ENCODE measurements at places on chromosomes 6 and 20.

GRCh38 chr6:108203189-108204112, 37.6 kb downstream of the NR2E1 start:
- no peak for DNase-seq

- no peak for DNase-seq
These were observed 199.4 kb upstream of the ARID1B start for GRCh38 chr6:156577749-156578148.

- DNase-seq: no peak
These were observed 141.8 kb downstream of the SIM1 start for GRCh38 chr6:100322886-100323285.

DNA sequence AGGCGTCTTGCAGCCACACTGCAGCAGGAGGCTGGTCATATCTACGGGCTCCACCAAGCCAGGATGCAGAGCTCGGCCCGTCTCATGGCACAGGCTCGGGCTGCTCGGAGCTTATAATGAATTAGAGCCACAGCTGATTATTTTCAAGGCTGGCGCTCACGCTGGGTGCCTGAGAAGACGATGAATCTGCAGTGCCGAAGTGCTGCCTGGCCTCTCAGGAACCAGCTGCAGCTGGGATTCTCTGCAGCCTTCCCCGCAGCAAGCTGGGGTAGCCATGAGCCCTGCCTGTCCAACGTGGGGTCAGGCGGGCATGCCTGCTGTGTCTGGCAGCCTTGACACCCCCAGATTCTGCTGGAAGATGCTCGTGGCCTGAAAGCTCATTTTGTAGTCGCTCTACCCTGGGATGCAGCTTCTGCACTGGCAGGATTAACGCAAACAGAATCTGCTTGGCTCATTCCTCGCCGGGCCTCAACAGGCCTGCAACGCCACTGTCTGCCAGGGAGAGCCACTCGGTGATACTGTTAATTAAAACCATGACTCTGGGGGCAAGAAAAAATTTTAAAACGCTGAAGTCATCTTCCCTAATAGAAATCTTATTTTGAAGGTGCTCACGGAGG, 104.3 kb downstream of the CDH26 start:
- no peak for DNase-seq

GRCh38 chr6:132395015-132395597, 6.2 kb downstream of the MOXD1 start:
- no peak for DNase-seq

GRCh38 chr6:120447605-120448004, 886.7 kb downstream of the TBC1D32 start:
- no peak for DNase-seq

GRCh38 chr20:59071216-59071615, 28.6 kb upstream of the PRELID3B start:
- no peak for DNase-seq

GRCh38 chr20:54668271-54669039, 193.1 kb downstream of the DOK5 start:
- DNase-seq: no peak

DNA sequence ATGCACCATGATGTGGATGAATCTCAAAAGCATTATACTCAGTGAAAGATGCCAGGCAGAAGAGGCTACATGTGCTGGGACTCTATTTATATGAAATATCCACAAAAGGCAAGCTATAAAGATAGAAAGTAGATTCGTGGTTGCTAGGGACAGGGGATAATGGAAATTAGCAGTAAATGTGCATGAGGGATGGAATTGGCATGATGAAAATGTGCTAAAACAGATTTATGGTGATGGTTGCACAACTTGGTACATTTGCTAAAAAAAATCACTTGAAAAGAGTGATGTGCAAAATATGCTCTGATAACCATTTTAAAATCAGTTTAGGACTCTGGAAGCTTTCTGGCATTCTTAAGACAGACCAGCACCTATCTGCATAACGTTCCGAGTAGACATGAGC, 61.6 kb downstream of the ALDH8A1 start:
- no peak for DNase-seq

GRCh38 chr20:34744847-34745246, 40.7 kb downstream of the TP53INP2 start:
- no peak for DNase-seq

- DNase-seq: no peak
These were observed 236.9 kb downstream of the BCAS1 start for GRCh38 chr20:53833333-53834061.

DNA sequence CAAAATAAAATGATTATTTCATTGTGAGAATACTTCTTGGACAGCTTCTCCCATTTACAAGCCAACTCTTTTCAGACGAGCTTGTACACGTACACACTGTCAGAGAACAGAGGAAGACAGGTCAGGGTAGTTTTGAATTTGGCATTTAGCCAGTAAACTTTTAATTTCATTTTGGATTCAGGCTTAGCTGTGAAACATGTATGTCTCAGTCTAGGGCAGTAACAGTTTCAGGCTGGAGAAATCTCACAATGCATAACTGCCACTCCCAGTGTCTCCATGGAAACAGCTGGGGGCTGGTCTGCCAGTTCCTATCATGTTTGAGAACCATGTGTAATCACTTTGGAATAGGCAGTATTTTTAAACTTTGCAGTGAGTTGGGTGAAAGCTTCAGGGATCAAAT, 22.0 kb upstream of the QKI start:
- no peak for DNase-seq

DNA sequence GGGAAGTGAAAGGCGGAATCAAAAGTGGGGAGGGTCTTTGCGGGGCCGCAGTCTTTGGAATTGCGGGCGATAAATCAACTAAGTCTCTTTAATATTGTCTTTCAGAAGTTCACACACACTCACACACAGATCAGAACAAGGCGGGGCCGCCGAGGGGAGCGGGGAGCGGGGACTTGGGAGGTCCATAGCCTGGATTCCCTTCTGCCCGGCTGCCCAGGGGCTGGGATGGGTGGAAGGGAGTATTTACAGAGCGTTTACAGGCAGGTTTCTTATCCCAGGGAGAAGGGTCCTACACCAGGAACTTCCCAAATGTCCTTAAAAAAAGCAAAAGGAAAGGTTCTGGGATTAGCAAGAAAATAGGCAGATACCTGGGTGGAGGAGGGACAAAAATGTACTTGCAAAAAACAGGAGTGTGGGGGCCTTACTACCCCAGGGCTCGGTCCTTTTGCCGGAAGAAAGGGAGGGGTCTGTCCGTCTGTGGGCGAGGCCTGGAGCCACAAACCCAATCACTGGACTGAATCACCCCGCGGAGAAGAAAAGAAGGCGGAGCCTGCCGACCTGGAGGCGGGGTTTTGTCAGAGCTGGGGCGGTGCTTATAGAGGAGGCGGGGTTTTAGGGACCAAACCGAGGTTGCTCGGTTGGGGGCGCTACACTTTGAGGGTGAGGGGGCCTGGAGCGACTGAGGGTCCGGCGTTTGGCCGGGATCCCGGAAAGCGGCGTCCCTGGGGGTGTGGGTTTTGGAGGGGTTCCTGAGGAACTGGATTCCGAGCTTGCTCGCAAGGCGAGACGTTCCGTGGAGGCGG, 3.2 kb downstream of the PRRT1 start:
- DNase-seq: peak; percentile 47

DNA sequence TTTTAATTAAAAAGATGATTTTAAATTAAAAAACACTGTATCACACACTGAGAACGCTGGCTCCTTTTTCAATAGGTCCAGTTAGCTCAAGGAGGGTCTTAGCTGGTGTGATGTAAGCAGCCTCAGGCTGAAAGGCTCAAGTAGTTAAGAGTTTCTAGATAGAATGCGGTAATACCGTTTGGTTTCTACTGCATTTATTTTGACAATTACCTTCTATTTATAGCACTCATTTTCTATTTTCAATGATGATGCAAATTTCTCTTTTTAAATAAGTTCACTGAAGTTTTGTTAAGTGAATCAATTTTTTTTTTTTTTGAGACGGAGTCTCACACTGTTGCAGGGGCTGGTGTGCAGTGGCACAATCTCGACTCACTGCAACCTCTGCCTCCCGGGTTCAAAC, 87.1 kb downstream of the PREX1 start:
- DNase-seq: no peak

DNA sequence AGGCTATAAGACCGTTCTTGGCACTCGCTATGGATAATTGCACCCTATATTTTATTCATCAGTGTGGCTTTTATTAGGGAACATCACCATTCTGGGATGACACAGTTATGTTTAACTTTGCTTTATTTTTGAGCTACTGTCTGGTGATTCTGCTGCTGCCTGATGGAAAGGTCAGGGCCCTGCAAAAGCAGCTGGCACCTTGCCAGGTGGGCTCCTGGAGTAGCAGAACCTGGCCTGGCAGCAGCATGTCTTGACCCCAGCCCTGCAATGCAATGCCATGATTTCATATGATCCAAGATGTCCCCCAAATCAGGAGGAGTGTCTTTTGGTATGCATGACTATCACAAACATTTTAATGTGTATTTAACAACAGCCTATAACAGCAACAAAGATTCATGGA, 228.4 kb upstream of the RSPO3 start:
- no peak for DNase-seq

DNA sequence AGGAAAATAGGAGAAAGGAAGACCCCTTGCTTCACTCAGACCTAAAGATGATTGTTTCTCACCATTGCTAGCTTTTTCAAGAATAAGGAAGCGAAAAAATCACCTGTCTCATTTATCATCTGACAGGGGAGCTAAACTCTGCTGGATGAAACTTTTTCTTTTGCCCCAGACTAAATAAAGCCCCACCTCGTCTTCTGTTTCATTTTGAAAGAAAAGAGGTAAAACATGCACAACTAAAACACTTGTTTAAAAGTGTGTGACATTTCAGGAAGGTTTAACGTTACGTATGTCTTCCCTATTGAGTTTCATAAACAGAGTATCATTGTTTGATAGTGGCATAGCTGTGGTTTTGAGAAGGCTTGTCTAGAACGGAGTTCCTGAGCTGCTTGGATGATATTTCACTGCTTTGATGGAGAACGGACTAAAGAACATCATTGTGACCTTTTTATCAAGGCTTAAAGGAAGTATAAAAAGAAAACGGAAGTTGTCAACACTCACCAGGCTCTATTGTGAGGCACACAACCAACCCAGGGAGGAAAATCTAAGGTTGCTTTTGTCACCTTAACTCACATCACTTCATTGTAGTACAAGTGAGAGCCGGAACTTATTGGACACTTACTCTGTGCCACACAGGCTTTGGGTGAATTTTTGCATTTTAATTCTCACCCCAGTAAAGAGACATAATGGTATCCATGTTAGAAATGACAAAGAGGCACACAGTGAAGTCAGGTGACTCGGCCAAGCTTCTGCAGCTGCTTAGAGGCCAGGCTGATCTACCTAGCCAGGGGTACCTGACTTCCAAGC, 29.5 kb downstream of the TSHZ2 start:
- no peak for DNase-seq

DNA sequence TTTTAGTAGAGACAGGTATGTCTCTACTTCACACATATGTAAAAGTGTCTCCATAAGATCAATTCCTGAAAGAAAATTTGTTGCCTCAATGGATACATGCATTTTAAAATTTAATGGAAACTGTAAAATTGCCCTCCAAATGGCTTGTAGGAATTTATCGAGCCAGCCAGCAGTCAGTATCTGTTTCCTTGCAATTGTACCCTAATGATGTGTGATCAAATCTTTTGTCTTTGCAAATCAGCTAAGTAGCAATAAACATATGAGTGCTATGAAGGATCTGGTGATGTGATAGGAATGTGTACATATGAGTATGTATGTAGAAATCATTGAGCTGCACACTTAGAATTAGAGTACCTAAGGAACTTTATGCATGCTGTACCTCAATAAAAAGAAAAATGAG, 253.0 kb downstream of the MAFB start:
- DNase-seq: no peak

DNA sequence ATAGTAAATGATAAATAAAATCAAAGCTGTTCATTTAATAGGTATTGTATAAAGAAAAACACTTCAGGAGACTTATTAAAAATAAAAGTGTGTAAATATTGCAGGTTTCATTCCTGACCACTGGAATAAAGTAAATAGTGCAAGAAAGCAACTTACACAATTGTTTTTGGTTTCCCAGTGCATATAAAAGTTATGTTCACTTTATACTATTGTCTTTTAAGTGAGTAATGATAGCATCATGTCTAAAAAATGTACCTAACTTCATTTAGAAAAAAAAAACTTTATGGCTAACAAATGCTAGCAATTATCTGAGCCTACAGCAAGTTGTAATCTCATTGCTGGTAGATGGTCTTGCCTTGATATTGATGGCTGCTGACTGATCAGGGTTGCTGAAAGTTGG, 726.6 kb upstream of the POU3F2 start:
- DNase-seq: no peak

DNA sequence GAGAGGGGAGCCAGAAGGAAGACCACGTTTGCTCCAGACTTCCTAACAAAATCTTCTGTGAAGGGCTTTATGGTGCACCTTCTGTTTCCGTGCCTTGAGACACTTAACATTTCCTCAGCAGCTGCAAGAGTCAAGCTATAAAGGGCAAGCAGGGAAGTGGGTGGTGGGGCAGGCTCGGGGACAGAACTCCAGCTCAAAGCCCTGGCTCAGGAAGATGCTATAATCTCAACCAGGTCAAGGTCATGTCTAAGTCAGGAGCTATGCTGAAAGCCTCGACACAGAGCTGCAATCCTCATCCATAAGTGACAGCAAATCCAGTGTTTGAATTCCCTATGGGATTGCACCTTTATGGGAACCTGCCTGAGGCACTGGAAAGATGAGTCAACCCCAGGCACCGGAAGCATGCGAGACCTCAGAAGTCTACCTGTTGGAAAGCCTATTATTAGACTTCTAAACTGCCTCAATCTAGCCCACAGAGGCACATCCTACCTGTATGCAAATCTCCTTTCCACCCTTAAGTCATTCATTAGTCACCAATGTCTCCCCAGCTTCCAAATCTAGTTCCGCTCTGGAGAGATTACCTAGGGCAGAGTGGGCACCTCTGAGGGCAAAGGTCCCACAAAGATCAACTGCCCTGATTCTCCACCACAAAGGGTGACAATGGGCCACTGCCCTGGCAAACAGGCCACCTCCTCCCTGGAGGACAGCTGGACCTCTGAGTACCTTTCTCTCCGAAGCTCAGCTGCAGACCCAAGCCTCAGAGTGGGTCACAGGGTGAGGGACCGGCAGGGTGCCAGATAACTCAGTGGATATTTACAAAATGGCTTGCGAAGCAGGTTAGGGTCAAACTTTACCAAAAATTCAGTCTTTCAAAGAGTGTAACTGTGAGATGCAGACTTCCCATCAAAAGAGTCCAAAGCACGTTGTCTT, 287.0 kb downstream of the CDC5L start:
- no peak for DNase-seq

DNA sequence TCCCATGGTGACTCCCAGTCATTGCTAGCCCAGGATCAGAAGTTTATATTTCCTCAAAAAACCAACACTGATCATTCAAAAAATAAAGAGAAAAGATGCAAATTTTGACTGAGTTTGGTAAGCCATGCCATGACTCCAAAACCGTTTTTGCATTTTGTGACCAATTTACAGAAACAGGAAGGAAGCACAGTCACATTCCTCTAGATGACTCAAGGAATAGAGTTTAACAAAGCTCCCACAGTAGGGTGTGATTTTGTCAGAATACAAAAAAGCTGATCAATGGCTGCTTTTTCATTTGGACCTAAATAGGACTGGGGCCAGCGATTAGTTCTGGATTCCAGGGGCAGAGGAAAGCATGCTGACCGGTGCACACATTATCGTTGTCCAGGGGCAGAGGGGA, 179.4 kb upstream of the AFDN start:
- DNase-seq: no peak

- DNase-seq: no peak
These were observed 33.7 kb downstream of the ADGRF5 start for GRCh38 chr6:46888031-46888430.

Measured in stimulated activated CD8-positive, alpha-beta memory T cell treated with anti-CD3 and anti-CD28 coated beads, Interleukin-12 subunit alpha, Interleukin-12 subunit beta, amount 100 ng/mL, for 1 hour (primary cell).